ENCODE measurements at places on chromosomes 7 and 10. TPM values are rescaled to one million over a fixed set of nuclear protein-coding genes. Genes with fewer than 3 reads are reported as not detected.
A peak's percentile ranks its signal among the peaks of the same experiment; 100 is the strongest.

VKORC1L1 gene
- polyA plus RNA-seq: 23.6 TPM

COMMD3 gene
- 65.4 TPM for polyA plus RNA-seq

ACTR3C gene
- 1.8 TPM for polyA plus RNA-seq

LFNG gene
- 19.2 TPM for polyA plus RNA-seq

SGCE gene
- 150 TPM for polyA plus RNA-seq

GRCh38 chr10:91702620-91703019 is 69.7 kb upstream of the PPP1R3C start:
- DNase-seq: no peak

DNA sequence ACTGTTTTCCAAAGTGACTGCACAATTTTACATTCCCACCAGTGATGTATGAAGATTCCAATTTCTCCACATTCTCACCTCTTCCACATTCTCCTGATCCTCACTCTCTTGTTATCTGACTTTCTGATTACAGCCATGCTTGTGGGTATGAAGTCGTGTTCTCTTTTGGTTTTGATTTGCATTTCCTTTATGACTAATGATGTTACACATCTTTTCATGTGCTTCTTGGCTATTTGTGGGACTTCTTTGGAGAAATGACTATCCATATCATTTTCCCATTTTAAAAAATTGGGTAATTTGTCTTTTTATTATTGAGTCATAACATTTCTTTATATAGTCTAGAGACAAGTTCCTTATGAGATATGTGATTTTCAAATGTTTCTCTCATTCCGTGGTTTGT is 10.5 kb upstream of the GIMAP8 start:
- no peak for DNase-seq

DNA sequence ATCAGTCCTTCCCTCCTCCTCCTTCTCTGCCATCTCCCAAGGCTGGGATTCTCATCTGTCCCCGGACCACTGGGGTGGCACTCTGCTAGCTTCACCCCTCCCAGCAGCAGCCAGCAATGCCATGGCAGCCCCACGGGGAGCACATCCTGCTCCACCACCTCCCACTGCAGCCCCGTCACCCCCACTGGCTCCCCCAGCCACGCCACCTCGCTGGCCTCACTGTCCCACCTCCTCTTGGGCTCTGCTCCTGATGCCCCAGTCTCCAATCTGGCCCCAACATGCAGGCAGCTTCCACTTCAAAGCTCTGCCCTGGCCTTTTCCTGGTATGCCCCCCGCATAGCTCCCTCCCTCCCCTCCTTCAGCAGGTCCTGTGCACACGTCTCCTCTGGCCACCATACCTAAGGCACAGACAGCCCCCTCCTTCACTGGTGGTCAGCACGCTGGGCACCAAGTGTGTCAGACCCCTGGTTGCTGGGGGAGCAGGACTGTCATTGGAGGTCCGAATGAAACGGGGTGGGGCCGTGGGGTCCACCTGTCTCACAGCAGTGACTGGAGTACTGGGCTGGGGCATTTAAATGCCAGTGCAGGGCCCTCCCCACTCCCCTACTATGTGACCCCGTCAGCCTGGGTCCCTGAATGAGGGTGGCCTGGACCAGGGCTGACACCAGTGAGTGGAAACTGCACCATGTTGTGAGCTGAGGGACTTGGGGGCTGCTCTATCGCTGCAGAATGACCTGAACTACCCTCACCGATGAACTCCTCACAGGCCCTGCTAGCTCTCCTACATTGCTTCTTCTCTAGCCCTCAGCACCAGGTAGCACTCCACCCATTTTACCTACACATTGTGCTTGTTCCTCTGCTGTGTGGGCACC is 38.7 kb downstream of the RASGEF1A start:
- DNase-seq: no peak

DNA sequence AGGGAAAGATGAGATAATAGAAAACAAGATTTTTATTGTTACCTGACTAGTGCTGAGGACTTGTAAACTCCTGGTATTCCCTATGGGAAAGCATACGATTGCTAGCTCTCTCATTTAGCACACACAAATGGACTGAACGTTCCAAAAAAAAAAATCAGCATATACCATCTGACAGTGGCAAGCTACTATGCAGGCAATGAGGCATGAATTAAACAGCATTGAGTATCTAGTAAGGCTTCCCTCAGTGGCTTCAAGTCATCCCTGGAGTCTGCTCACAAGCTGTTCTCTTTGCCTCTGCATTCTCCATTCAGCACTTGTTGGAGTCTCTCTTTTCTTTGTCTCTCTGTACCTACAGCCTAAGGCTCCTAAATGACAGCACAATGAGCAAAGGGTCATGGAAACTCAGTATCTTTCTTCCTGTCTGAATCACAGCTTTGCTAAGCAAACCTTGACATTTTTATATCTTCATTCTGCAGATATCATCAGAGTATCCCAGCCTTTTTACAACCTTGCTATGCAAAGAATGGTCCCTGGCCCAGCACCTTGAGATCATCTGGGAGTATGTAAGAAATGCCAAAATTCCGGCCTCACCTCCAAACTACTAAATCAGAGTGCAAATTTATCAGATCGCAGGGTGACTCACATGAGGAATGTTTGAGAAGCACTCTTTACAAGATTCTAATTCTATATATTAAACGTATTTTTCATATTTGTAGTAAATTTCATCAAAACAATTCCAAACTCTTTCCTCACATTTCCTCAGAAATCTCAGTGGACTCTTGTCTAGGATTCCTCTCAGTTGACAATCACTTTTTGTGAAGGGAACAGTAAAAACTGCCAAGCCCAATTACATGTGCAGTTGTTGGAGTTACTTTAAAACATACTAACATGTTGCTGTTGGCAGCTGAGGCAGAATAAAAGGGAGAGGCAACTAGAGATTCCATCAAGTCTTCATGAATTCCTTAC is 10.8 kb upstream of the LIPA start:
- peak; percentile 51 for DNase-seq

GRCh38 chr7:50335795-50336754 is 31.6 kb downstream of the IKZF1 start:
- DNase-seq: no peak

GRCh38 chr7:47394751-47395252 is 187.1 kb downstream of the TNS3 start:
- no peak for DNase-seq

- no peak for DNase-seq
Measured at GRCh38 chr7:22578007-22578733, 78.2 kb upstream of the STEAP1B start.

- no peak for DNase-seq
Measured at GRCh38 chr7:12713625-12714378, 26.4 kb downstream of the ARL4A start.

- no peak for DNase-seq
Measured at GRCh38 chr7:112962815-112963214, 123.8 kb downstream of the GPR85 start.

- DNase-seq: no peak
Measured at GRCh38 chr10:12638103-12638502, 288.8 kb downstream of the CAMK1D start.

DNA sequence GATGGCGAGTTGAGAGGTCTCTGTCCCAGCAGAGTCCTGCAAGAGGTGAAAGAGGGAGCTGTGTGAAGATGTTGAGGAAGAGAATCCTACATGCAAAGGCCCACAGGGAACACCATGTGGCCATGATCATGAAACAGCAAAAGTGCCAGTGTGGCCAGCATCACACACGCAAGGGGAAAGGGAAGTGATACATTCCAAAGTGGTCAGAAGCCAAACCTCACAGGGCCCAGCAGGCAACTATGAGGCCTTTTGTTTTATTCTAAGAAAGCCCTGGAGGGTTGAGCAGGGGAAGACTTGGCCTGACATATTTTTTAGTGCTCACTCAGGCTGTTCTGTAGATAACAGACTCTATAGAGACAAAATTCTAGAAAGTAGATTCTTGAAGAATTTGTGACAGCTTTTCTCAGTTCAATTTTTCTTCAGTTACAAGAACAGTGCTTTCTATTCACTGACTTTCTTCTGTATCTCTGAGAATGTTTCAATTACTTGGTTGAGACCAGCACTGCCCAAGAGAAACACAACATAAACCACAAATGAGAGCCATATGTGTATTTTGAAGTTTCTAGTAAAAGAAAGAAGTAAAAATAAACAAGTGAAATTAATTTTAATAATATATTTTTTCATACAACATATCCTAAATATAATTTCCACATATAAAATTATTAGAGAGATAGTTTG is 82.3 kb downstream of the HTR7 start:
- no peak for DNase-seq

DNA sequence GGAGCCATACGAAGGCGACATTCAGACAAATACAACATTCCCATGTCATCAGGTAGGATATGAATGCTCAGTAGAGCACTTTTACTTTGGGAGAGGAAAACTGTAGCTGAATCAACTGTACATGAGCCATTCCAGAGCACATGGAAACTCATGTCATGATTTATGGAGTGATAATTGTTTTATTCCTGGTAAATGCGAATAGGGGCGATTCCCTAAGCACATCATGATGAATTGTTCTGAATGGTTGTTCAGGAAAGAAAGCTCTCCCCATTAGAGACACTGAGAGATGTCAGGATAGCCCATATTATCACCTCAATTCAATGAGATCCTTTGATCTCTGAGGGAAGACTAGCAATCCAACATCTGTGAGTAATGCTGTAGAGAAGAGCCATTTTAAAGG is 243.6 kb downstream of the FOXP2 start:
- DNase-seq: no peak

DNA sequence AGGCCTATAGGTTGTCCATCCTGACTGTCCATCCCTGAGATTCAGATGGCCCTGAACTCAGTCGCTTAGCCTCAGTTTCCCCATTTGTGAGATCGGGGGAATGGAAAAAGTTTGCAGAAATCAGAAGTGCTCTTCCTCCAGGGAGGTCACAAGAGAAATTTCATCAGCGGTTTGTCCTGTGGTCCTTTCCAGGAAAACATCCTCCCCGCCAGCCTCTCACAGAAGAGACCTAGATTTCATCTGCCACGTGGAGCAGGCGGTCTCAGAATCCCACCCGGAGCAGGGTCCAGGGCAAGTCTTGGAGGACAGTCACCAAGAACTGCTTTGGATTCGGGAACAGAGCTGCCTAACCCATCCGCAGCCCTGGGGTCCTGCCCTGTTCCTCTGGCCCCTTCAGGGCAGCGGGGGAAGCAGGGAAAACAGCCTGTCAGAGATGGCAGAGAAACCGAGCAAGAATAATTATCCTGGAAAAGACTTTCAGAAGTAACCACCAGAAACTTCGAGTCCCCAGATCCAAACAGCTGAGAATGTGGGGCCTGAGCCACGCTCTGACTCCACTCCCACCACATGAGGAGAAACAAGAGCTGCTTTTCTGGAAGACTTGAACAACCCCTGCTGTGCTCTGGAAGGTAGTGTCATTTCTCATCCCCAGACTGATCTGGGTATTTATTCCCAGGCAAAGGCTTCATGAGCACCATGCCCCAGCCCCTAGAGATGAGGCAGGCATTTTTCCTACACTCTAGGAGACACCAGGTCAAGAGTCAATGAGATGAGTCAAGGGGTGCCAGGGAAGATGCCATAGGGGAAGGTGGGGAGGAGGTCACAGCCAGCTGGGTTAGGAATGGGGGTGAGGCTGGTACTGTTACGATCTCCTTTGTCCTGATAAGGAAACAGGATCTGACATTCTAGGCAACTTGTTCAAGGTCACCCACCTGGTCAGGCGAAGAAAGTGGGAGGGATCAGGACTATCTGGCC is 1.1 kb upstream of the TNS3 start:
- peak; percentile 87 for DNase-seq

GRCh38 chr7:36535866-36536664 is 146.4 kb downstream of the ANLN start:
- DNase-seq: no peak

Measured in muscle of arm (tissue), 14 donors.